Lower lobe of right lung (tissue), 2 donors: ENCODE measurements at places on chromosomes 12 and 14. TPM values are rescaled to one million over a fixed set of nuclear protein-coding genes. Genes with fewer than 3 reads are reported as not detected.

AMDHD1 gene
- total RNA-seq, result 1.8 TPM

NELL2 gene
- total RNA-seq, result 6.6 TPM

ADAMTS20 gene
- total RNA-seq, result not detected

A2M gene
- 1,832 TPM for total RNA-seq

AGAP2 gene
- 5.7 TPM for total RNA-seq

MGP gene
- total RNA-seq, result 464 TPM

TAS2R8 gene
- total RNA-seq, result not detected

- no peak for DNase-seq
These were observed 51.8 kb upstream of the FBRSL1 start for GRCh38 chr12:132437943-132438700.

DNA sequence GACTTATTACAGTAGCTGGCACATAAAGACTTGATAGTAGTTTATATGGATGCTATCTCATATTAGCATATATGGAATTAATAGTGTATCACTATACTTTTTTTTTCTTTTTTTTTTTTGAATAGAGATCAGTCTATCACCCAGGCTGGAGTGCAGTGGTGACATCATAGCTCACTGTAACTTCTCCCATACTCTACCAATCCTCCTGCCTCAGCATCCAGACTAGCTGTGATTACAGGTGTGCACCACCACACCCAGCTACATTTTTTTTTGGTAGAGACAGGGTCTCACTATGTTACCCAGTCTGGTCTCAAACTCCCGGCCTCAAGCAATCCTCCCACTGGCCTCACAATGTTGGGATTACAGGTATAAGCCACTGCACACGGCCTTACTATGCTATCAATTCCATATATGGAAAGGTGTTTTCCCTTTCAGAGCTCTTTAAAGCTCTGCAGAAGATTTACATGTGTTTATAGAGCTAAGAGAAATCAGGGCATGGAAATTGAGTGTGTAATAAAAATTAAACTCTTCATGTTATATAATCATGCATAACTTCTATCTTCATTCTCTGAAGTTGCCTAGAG is 1.8 kb upstream of the TBK1 start:
- DNase-seq, result no peak

GRCh38 chr12:91098941-91099340 is 12.4 kb downstream of the LUM start:
- no peak for DNase-seq

GRCh38 chr14:69518289-69519101 is 34.0 kb downstream of the PLEKHD1 start:
- DNase-seq, result peak; percentile 75

DNA sequence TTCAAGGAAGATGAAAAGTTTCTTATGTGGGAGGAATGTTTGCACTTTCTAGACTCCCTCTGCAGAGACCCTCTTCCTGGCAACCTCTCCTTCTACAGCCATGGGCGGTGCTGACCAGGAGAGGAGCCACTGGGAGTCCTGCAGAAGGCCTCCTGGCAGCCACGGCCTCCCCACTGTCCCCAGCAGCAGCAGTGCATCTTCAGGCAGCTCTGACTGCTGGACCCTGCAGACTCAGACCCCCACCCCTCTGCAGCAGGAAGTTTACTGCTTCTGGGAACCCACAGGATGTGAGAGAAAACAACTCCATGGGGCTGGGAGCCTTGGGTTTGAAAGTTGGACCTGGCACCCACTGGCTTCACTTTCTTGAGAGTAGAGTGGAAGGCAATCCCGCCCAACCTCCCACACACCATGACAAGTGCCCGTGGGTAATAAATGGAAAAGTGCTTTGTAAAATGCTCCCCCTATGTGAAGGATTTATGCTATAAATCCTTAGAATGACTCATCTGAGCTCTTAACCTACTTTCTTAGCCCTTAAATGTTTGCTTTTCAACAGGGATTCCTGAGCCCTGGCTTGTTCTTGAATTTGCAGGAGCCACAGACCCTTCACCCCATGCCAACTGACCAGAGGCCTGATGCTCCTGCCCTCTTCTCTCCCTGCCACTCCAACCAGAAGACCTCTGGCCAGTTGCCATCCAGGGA is 37.5 kb upstream of the DDX11 start:
- no peak for DNase-seq

DNA sequence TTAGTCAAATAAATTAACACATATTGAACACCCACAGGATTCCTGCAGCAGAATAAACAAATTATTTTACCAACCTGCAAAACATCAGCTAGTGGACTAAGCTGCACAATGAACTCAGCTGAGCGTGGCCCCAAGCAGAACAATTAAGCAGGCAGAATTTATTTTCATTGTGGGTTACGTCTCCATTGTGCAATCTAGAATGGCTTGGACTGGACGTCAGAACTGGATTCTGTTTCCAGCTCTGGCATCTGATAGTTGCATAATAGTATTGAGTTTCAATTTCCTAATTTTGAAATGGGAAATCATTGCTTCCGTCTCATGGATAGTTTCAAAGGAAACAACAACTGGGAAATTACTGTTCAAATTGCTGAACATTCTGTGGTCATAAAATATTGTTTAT is 35.5 kb upstream of the RERG start:
- no peak for DNase-seq

DNA sequence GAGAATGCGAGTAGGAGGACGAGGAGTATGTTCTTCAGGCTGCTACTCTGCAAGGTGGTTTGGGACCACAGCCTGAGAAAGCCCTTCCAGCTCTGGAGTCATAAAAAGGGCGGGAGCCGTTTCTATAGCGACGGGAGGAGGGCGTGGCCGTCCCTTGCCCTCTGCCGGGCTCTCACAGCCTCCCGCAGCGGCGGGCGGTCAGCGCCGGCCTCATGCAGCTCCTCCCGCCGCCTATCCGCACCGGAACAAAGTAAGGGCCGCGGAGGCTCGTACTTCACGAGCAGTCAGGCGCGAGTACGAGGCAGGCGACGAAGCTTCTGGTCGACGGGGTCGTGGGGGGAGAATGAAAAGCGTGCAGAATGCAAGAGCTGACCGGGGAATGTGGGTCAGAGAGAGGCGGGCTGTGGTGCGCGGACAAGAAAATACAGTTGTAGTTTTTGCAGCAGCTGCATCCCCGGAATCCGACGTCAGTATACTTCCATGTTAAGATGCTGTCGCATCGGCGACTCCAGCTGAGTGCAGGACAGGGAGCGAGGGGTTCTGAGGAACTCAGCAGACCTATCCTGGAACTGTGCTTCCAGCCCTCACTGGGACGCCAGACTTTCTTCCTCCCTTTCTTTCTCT is at the start of gene DYRK4:
TSS of gene DYRK4 (plus strand) at position 175 of the 624 bp plus-strand sequence. CDS start at position 213, 38 bp downstream.
- peak; percentile 88 for DNase-seq

DNA sequence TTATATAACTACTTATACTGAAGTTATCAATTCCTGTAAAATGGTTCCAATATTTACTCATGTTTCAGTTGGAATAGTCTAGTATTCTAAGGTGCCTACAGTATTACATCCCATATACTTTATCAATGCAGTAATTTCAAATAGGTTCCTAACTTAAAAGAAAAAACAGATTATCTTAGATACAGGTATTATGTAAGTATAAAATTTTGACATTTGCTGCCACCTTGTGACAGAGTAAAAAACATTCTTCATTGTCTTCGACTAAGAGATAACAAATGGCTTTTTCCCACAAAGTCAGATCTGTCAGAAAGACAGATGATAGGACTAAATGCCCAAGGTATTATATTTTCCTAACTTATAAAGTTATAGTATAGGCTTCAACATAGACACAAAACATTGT is 78.7 kb downstream of the TXNDC16 start:
- DNase-seq, result no peak

GRCh38 chr14:85325134-85326017 is 204.6 kb upstream of the FLRT2 start:
- no peak for DNase-seq

- no peak for DNase-seq
These were observed 76.8 kb downstream of the ATXN7L3B start for GRCh38 chr12:74614426-74614825.

DNA sequence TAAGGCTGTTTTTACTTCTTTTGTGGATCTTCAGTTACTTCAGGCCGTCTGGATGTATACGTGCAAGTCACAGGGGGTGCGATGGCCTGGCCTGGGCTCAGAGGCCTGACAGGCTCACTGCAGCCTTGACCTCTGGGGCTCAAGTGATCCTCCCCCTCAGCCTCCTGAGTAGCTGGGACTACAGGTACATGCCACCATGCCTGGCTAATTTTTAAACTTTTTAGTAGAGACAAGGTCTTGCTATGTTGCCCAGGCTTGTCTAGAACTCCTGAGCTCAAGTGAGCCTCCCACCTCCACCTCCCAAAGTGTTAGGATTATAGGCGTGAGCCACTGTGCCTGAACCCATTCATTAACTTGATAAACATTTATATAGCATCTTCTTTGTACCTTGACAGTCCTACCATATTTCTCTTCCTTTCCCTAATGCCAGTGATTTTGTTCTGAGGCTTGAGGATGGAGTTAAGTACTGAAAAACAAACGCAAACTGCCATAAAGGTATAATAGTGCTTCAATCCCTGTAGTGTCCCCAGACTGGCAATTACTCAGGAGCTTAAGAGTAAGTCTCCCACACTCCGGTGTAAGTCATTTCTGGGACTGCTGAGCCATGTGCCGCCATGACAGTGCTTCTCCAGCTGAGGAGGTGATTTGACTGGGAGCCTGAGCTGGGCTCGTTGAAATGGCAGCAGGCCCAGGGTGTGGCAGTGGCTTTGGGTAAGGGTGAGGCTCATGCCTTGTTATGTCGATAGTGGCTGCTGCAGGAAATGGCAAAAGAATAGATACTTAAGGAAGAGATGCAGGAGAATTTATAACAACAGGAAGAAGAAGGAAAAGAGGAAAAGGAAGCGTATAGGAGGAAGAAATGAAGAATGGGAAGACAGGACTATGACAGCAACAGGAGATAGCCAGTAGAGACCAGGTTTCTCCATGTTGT is 43.7 kb upstream of the HECTD1 start:
- DNase-seq, result no peak

DNA sequence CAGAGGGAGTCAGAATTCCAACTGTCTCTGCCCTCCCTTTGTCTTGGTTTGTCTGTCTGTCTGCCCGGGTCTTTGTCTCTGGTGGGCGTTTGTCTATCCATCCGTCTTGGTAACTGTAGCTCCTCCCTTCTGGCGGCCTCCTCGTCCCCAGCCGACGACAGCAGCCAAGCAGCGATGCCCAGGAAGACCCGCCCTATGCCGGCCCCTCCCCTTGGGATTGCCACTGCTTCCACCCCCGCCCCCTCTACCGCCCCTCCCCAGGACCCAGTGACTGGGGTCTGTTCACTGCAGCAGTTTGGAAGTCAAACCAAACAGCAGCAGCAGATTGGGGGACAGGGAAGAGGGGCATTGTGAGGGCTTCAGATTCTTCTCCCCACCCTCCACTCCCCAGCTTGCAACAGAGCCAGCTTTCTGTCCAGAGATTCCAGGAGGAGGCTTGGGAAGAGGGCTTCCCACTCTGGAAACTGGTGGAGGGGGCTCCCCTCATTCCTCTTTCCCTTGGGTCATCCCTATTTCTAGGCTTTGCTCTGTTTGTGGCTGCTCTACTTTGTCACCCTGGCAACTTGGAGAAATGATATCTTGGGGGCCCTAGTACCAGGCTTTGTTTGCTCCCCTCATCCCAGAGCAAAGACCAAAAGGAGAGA is 2.4 kb upstream of the RARG start:
- DNase-seq, result peak; percentile 46

DNA sequence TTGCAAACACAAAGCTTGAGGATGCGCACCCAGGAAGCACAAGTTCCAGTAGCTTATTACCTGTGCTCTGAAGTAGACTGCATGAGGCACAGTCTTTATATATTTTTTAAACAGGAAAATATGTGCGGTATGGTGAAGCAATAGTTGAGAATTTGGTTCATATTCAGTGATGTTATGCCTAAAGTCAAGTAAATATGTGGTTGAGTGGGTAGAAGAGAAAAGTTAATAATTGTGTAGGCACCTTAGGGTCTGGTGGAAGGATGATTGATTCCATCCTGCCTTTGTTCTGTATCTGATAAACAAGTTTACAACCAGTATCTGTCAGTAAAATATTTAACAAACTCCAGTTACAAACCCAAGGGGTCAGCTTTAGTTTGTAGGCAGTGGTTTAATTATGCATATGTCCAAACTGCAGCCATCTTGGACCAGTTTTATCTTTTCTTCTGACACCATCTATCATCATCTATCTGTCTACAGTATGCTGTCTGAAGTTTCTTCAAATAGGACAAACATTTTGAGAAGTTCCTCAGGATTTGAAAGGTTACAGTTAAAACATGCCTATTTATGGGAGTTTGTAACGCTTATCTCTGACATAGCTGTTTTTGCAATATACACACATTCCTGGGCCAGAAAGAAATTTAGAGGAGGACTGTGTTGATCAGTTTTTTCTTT is 10.8 kb downstream of the SINHCAF start:
- no peak for DNase-seq

- DNase-seq, result no peak
These were observed 628 bp downstream of the SNRPF start for GRCh38 chr12:95859344-95859816.

DNA sequence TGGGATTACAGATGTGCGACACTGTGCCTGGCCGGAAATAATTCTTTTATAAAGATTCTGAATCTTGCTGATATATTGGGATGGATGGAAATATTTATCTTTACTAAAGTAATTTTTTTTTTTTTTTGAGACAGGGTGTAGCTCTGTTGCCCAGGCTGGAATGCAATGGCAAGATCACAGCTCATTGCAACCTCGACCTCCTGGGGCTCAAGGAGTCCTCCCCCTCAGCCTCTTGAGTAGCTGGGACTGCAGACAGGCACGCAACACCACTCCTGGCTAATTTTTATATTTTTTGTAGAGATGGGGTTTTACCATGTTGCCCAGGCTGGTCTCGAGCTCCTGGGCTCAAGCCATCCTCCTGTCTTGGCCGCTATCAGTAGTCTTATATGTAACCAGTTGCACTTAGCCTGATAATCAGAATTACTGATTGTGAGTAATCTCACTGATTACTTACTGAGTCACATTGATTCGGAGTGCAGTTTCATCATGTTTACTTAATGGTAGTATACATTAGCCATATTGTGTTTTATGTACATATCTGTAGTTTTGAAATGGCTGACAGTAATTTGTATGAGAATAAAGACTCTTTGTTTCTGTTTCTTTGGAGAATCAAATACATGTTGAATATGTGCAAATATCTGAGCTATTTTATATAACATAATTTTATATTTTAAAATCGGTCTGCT is 50.4 kb upstream of the LRTM2 start:
- DNase-seq, result no peak

- DNase-seq, result no peak
These were observed 36.5 kb upstream of the CCDC88C start for GRCh38 chr14:91454155-91454554.

- DNase-seq, result no peak
These were observed 29.7 kb downstream of the EML1 start for GRCh38 chr14:99822800-99823455.

DNA sequence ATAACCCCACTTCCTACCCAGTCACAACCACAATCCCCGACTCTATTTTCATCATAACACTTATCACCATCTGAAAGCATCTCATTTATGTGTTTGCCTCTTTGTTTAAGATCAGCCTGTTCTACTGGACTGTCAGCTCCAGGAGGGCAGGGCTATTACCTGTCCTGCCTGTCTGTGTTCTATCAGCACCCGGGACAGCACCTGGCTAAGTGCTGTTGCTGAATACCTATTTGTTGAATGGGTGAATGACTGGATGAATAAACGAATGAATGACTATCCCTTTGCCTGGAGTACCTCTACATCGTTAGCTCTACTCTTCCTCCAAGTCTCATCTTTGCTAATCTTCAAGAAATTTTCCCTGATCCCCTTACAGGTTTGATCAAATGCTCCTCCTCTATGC is 69.0 kb downstream of the WSCD2 start:
- no peak for DNase-seq

- DNase-seq, result no peak
These were observed 215.1 kb downstream of the LRRK2 start for GRCh38 chr12:40439771-40440492.
